ENCODE measurements at places on chromosomes 3 and 15. TPM values are rescaled to one million over a fixed set of nuclear protein-coding genes. Genes with fewer than 3 reads are reported as not detected.

- peaks cover 18% of the 10 kb centered on the region for H3K4me1 ChIP-seq
- H3K27me3 ChIP-seq: no peaks in the 10 kb centered on the region
- DNase-seq: no peak
- H3K27ac ChIP-seq: no peak overlapping the region
- no peak overlapping the region for H3K4me3 ChIP-seq
- H3K36me3 ChIP-seq: peaks cover 12% of the 10 kb centered on the region
Measured at GRCh38 chr15:52140646-52141045, 28.1 kb upstream of the BCL2L10 start.

- H3K27ac ChIP-seq: no peak overlapping the region
- no peaks in the 10 kb centered on the region for H3K27me3 ChIP-seq
- H3K4me1 ChIP-seq: no peaks in the 10 kb centered on the region
- H3K4me3 ChIP-seq: no peak overlapping the region
- no peak for DNase-seq
- no peaks in the 10 kb centered on the region for H3K36me3 ChIP-seq
Measured at GRCh38 chr3:138498991-138499390, 64.6 kb downstream of the ESYT3 start.

DNA sequence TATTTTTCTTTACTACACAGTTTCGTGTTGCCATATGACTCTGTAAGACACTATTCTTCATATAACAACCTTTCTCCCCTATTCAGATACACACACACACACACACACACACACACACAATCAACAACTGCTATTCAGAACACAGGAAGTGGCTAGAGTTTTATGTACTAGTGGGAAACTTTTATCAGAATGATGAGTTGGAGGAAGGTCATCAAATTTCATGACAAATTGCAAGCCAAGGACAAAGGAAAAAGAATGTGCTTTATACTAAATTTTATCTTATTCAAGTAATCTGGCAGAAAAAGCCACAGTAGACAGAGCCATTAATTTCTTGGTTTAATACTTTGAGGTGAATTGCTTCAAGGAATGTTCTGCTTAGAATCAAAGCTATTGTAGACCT lies 899.8 kb downstream of the ROBO2 start:
- H3K27me3 ChIP-seq: no peaks in the 10 kb centered on the region
- no peaks in the 10 kb centered on the region for H3K36me3 ChIP-seq
- no peak for DNase-seq
- no peak overlapping the region for H3K27ac ChIP-seq
- no peaks in the 10 kb centered on the region for H3K4me1 ChIP-seq
- no peak overlapping the region for H3K4me3 ChIP-seq

Gene SLC12A1
- not detected for total RNA-seq

Measured in CD4-positive, alpha-beta memory T cell (primary cell).